ENCODE measurements at places on chromosomes 7 and 10.
A peak's percentile ranks its signal among the peaks of the same experiment; 100 is the strongest.

DNA sequence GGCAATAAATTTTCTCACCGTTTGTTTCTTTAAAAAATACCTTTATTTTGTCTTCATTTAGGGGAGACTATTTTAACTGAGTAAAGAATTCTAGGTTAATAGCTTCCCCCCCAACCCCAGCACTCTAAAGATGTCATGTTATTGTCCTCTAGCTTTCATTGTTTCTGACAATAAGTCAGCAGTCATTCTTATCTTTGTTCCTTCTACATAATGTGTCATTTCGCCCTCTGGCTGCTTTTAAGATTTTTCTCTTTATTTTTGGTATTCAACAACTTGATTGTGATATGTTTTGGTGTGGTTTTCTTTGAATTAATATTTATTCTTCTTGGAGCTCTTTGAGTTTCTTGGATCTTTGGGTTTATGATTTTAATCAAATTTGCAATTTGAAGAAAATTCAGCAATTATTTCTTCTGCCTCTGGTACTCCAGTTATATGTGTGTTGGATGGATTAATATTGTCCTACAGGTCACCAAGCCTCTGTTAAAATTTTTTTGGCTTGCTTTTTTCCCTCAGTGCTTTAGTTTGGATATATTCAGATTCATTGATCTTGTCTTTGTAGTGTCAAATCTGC, 64.6 kb upstream of the ELN start:
- no peak for DNase-seq

DNA sequence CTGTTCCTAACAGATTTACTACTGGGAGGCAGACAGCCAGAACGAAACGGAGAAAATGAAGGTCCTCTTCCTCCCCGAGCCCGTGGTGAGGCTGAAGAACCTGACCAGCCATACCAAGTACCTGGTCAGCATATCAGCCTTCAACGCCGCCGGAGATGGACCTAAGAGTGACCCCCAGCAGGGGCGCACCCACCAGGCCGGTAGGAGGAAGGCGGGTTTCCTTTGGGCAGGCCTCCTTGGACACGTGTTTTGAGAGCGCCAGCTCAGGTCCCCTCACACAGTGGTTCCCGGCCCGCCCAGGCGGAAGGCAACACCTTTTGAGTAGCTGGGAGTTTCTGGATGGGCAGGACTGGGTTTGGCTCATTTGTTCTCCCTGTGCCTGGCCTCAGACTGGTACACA, 474.0 kb upstream of the FOXK1 start:
- no peak for DNase-seq

DNA sequence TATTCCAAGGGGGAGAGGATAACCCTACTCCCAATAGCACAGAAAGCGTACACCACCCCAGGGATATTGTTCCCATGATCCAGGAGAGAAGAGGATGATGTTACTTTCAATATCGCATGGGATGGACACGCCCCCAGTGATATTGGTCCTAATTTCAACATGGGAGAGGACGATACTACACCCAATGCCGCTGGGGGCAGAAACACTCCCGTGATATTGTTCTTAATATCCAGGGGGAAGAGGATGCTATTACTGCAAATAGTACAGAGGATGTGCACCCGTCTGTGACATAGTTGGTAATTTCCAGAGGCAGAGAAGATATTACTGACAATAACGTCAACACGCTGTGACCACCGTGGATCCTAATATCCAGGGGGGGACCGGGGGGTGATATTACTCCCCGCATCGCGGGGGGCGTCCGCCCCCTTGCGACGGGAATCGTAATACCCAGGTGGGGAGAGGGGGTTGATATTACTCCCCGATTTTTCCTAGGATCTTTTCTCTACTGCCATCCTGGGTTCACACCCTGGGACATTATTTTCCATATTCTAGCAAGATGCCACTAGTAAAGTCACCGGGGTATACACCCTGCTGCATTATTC, 16.6 kb downstream of the MEIG1 start:
- DNase-seq = no peak

GRCh38 chr7:66206119-66206933, 1.2 kb downstream of the TPST1 start:
- no peak for DNase-seq

GRCh38 chr7:7246223-7246622, 63.9 kb downstream of the C1GALT1 start:
- no peak for DNase-seq

- DNase-seq = no peak
Observed at GRCh38 chr10:19572056-19572455, 244.2 kb upstream of the PLXDC2 start.

DNA sequence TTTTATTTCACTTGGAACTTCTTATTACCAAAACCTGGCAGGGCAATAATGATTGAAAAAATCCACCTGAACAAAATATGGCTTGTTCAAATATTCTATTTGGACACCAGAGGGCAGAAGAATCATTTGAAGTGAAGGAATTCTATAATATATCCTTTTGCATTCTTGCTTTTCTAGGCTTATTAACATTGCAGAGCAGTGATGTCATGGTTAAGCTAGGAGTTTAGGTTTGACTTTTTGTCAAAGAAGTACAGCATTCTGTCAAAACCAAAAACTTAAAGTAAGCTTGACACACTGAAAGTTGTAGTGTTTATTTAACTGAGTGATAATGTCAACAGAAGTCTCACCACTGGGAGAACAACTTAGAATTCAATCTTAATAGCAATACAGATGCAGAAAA, 156.0 kb downstream of the SEMA3D start:
- peak; percentile 4 for DNase-seq

GRCh38 chr7:113100121-113100603, 13.5 kb upstream of the GPR85 start:
- no peak for DNase-seq

GRCh38 chr7:12062062-12062461, 149.0 kb upstream of the TMEM106B start:
- DNase-seq = peak; percentile 12

- DNase-seq = no peak
Observed at GRCh38 chr7:6317797-6318438, 45.5 kb upstream of the CYTH3 start.

DNA sequence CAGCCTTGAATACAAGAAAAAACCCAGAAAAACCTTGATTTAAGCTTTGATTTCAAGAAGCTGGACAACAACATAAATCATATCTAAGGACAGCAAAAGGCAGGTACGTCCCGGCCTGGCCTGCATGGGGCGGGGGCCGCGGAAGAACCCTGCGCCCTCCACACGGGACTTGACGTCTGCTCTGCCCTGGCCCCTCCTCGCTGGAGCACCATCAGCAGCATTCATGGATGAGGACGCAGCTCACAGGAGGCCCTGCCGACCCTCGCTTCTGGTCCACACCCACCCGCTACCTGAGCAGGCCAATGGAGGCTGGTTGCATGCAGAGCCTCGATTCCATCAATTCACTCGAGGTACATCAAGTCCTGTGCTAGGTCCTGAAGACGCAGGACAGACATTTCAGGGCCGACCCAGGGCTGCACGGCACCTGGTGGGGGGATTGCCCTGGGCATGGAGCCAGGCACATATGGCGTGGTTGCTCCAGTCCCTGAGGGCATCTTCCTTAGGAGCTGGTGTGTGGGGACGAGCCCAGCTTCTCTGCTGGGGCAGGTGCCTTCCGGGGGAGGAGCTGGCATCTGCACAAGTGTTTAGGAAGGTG, 63.1 kb upstream of the NKX6-2 start:
- no peak for DNase-seq

- DNase-seq = no peak
Observed at GRCh38 chr10:83921984-83922860, 217.1 kb upstream of the GHITM start.

GRCh38 chr7:20404320-20404719, 73.6 kb downstream of the ITGB8 start:
- no peak for DNase-seq

- no peak for DNase-seq
Observed at GRCh38 chr7:44748948-44749731, 493 bp downstream of the ZMIZ2 start.

- no peak for DNase-seq
Observed at GRCh38 chr10:13852872-13853271, 266.1 kb downstream of the PRPF18 start.

DNA sequence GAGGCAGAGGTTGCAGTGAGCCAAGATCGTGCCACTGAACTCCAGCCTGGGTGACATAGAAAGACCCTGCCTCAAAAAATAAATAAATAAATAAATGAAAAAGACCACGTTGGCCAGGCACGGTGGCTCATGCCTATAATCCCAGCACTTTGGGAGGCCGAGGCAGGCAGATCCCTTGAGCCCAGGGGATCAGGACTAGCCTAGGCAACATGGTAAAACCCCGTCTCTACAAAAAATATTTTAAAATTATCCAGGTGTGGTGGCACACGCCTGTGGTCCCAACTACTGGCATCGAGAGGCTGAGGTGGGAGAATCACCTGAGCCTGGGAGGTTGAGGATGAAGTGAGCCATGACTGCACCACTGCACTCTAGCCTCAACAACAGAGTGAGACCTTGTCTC, 116.7 kb upstream of the PDLIM1 start:
- no peak for DNase-seq

- no peak for DNase-seq
Observed at GRCh38 chr7:31432836-31433340, 81.0 kb upstream of the ITPRID1 start.

GRCh38 chr7:2452074-2452507, 24.1 kb downstream of the GRIFIN start:
- DNase-seq = no peak

DNA sequence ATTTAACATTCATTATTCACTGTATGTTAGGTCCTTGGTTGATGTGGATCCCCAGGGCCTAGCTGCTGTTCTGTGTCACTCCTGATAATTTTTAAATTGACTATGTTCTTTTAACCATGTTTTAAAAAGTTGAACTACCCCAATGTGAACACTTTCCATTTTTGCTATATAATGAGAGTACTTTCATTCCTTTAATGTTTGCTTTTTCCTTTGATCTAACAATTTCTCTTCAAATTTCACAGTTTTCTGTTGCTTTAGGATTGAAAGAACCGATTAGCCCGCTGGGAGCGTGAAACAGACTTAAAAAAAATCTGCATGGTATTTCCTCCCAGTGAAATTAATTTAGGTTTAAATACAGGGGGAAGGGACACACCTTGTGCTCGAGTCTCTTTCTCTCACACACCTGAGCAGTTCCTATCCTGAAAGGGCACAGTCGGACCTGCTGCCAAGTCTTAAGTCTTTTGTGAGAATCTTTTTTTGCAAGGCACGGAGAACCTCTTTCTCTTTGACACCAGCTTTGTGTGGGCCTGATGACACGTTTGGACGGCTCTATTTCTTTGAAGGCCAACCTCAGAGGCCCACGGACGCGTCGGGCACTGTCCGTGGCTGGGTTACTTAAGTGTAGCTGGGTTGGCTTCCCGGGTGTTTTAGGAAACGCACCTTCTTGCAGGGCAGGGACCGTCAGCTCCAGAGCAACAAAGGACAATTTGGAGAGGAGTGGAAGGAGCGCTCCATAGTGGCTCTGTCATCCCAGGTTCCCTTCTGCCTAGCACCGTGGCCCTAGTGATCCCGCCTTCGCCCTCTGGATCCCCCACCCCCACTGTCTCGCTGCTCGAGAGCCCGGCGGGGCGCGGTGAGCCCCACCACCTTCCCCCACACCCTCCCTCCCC, 1.0 kb upstream of the CHN2 start:
- DNase-seq = no peak

DNA sequence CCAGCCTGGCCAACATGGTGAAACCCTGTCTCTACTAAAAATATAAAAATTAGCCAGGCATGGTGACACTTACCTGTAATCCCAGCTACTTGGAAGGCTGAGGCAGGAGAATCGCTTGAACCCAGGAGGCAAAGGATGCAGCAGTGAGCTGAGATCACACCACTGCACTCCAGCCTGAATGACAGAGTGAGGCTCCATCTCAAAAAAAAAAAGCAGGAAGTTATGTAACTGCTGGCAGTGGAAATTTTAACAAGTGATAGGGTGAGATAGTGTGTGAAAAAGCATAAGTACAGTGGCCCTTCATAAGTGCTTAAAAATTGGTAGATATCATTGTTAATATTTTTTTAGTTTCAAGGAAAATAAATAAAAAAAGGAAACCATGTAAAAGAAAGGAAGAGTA, 12.3 kb downstream of the AKR1C3 start:
- DNase-seq = no peak

- no peak for DNase-seq
Observed at GRCh38 chr10:126058104-126058503, 161.7 kb downstream of the FANK1 start.

All from activated CD4-positive, alpha-beta T cell treated with anti-CD3 and anti-CD28 coated beads, Interleukin-2, Interleukin-6, amounts not matched to agents 100 ng/mL and 50 ng/mL, durations not matched to agents 16 hours and 8 hours (primary cell).